Right renal pelvis (tissue), 4 donors: ENCODE measurements at places on chromosomes 2 and 18. TPM values are rescaled to one million over a fixed set of nuclear protein-coding genes. Genes with fewer than 3 reads are reported as not detected.

AP1S3 gene
- polyA plus RNA-seq: 10.5 TPM

REG3G gene
- not detected for polyA plus RNA-seq

CYRIA gene
- 3.1 TPM for polyA plus RNA-seq

DNAH7 gene
- 9.4 TPM for polyA plus RNA-seq

DNA sequence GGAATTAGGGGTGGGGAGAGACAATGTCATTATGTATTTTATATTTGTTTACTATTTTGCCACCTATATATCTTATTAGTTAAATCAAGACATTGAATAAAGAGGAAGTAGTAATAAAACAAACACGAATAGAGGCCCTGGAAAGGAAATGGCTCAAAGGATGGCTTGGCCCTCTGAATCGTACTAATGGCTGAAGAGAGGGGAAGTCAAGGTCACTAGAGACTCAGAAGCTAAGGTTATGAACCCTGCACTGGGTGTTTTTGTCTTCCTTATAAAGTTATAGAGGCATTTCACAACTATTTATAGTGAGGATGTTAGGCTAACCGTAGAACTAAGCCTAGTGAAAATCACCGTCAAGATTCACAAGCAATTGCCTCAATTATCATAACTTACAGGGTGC, 685.9 kb downstream of the ARHGAP15 start:
- DNase-seq: no peak

GRCh38 chr2:118091140-118091478, 2.8 kb downstream of the INSIG2 start:
- DNase-seq: no peak

DNA sequence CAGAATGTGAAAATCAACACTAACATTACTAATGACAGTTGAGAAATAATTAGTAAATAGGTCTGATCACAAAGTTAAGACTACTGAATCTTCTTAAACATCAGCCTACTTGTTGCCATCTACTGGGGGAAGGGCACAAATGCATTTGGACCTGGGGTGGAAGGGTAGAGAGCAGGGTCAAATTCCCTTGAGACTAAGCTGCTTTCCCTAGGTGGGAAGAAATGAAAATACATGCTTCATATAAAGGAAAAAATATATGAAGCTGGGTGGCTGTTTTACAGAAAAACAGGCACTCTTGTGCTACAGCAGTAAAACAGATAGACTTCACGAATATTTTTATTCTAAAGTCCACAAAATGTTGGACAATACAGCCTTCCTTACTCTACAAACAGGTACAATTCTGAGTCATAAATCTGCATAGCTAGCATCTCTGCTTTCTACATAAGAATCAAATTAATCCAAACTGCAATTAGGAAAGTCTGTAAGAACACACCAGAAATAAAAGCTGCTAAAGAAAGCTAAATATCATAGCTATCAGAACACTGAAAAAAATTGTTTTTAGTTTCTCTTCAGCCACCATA, 10.9 kb downstream of the TRIP12 start:
- no peak for DNase-seq
